CD8-positive, alpha-beta memory T cell (primary cell): ENCODE measurements at places on chromosomes 12 and 14. TPM values are rescaled to one million over a fixed set of nuclear protein-coding genes. Genes with fewer than 3 reads are reported as not detected.

DNA sequence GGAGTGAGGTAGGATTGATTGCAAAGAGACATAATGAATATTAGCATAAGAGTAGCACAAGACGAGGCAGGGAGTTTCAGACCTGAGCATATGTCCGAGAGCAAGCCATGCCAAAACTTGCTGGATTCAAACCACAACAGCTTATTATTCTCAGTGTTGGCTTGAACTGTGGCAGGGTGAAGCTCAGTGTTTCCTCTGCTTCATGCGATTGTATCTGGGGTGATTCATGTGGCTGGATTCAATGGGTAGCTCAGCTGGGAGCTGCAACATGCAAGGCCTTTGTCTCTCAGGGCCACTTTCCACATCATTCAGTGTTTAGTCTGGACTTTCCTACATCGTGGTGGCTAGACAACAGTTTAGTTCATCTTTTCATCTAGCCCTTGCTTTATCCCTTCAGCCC, 22.1 kb upstream of the E2F7 start:
- no peak for DNase-seq
- no peak overlapping the region for H3K27ac ChIP-seq
- no peaks in the 10 kb centered on the region for H3K4me1 ChIP-seq
- no peak overlapping the region for H3K4me3 ChIP-seq
- H3K36me3 ChIP-seq = no peaks in the 10 kb centered on the region
- no peaks in the 10 kb centered on the region for H3K27me3 ChIP-seq

- no peak overlapping the region for H3K27ac ChIP-seq
- no peaks in the 10 kb centered on the region for H3K4me1 ChIP-seq
- H3K4me3 ChIP-seq = no peak overlapping the region
- no peaks in the 10 kb centered on the region for H3K27me3 ChIP-seq
These were observed 546.1 kb downstream of the SNAPC1 start for GRCh38 chr14:62308316-62308715.

DNA sequence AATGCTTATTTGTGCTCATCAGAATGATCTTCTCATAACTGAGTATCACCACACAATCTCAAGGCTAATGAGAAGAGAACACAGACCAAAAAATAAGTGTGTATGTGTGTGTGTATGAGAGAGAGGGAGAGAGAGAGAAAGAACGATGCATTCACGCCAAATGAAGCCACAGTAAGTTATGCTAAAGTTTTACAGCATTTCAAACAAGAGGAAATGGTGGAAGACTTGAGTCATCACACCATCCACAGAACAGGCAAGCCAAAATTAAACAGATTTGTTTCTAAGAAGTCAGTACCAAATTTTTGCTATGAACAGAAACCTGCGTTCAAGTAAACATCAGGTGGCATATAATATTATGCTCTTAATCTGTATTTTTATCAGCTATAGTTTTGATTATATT, 141.2 kb downstream of the MED13L start:
- DNase-seq = no peak
- H3K27me3 ChIP-seq = no peaks in the 10 kb centered on the region
- no peaks in the 10 kb centered on the region for H3K36me3 ChIP-seq
- H3K4me1 ChIP-seq = peaks cover 19% of the 10 kb centered on the region
- no peak overlapping the region for H3K27ac ChIP-seq

GRCh38 chr12:88142610-88142991, 494 bp downstream of the TMTC3 start:
- H3K4me1 ChIP-seq = peaks cover 19% of the 10 kb centered on the region
- H3K36me3 ChIP-seq = no peaks in the 10 kb centered on the region
- no peaks in the 10 kb centered on the region for H3K27me3 ChIP-seq
- no peak for DNase-seq

DNA sequence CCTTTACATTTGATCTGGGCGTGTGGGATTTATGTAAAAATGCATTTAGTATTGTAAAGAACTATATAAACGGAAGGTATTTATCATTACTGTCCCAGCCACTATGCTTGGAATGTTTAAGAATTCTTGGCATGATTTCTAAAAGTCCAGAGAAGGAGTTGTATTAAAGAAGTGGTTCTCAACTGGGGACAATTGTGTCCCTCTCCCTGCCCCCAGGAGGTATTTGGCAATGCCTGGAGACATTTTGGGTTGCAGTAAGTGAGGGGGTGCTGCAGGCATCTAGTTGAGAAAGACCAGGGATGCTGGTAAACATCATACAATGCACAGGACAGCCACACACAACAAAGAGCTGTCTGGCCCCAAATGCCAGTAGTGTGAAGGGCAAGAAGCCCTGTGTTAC, 7.2 kb downstream of the SLC38A1 start:
- no peaks in the 10 kb centered on the region for H3K27me3 ChIP-seq
- H3K36me3 ChIP-seq = peaks cover 11% of the 10 kb centered on the region
- no peak overlapping the region for H3K4me3 ChIP-seq
- peaks cover 94% of the 10 kb centered on the region for H3K4me1 ChIP-seq

- no peak for DNase-seq
- no peaks in the 10 kb centered on the region for H3K4me1 ChIP-seq
- no peak overlapping the region for H3K4me3 ChIP-seq
- H3K27ac ChIP-seq = no peak overlapping the region
- no peaks in the 10 kb centered on the region for H3K27me3 ChIP-seq
These were observed 49.1 kb downstream of the NCOR2 start for GRCh38 chr12:124518051-124518932.

DNA sequence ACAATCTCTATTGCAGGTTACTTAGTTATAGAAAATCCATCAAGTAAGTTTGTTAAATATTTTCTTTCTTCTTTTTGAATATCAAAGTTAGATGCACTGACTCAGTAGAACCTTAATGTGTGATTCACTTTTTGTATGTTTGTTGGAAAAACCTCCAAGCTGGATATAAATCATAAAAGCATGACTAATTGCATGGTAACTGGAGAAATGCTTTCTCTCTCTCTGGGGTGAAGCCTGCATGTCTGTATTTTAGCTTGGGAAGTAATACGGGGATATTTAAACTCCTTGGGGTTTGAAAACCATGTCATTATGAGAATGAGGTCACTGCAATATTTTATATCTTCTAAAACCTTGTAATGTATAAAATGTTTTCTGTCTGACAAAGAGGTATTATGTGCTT, 58.6 kb upstream of the MYF6 start:
- no peak overlapping the region for H3K4me3 ChIP-seq
- H3K36me3 ChIP-seq = no peaks in the 10 kb centered on the region
- no peak for DNase-seq
- no peak overlapping the region for H3K27ac ChIP-seq
- H3K27me3 ChIP-seq = no peaks in the 10 kb centered on the region

GRCh38 chr12:123939716-123940626, 32.7 kb downstream of the CCDC92 start:
- no peaks in the 10 kb centered on the region for H3K36me3 ChIP-seq
- no peak overlapping the region for H3K4me3 ChIP-seq
- no peaks in the 10 kb centered on the region for H3K27me3 ChIP-seq
- no peak for DNase-seq
- H3K4me1 ChIP-seq = peaks cover 21% of the 10 kb centered on the region
- H3K27ac ChIP-seq = no peak overlapping the region

- peaks cover 27% of the 10 kb centered on the region for H3K36me3 ChIP-seq
- peak overlapping the region; percentile 38 for H3K27ac ChIP-seq
- H3K4me3 ChIP-seq = peak overlapping the region; percentile 91
- peak; percentile 65 for DNase-seq
These were observed 3.8 kb downstream of the CCDC88C start for GRCh38 chr14:91413547-91414474.

- no peaks in the 10 kb centered on the region for H3K36me3 ChIP-seq
- peak within 1 kb of the TSS; percentile 30 for H3K27ac ChIP-seq
- peaks cover 39% of the 10 kb centered on the region for H3K4me1 ChIP-seq
- DNase-seq = peak; percentile 40
These were observed at the start of gene TTC9 for GRCh38 chr14:70641548-70642302. Gene TTC9, plus strand, starts transcription at chr14:70641916. Its CDS starts 214 bp downstream, at chr14:70642130.

- no peak overlapping the region for H3K4me3 ChIP-seq
- H3K27ac ChIP-seq = no peak overlapping the region
- no peaks in the 10 kb centered on the region for H3K4me1 ChIP-seq
These were observed 153.9 kb upstream of the AVPR1A start for GRCh38 chr12:63304887-63305316.

DNA sequence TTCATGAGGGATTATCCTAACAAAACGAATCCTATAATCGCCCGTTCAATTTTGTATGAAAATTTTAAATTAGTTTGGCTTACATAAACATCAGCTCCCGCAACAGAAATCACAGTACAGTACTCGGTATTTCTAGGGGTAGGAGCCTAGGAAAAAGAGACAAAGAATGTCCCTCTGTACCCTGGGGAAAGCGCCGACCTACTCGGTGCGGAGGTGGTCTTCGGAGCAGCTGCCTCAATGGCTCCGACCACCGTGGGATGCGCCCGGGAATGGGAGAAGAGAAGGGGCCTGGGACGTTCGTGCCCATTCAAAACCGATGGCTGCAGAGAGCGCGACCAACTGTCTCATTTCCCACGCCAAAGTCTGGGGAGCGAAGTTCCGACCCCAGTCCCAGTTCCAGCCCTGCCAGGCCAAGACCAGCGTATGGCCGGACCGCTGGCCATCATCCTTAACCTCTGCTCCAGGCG, 618 bp downstream of the GNPNAT1 start:
- peak overlapping the region; percentile 62 for H3K27ac ChIP-seq
- H3K4me3 ChIP-seq = peak overlapping the region; percentile 90
- H3K27me3 ChIP-seq = no peaks in the 10 kb centered on the region
- no peak for DNase-seq

Gene CAPZA3
- total RNA-seq = not detected

Gene PTPRB
- total RNA-seq = not detected

Gene JAG2
- total RNA-seq = 0.37 TPM
